ENCODE measurements at places on chromosomes 5 and 9.

GRCh38 chr5:79183617-79184016 is 52.3 kb upstream of the JMY start:
- DNase-seq, result no peak

GRCh38 chr5:36052538-36052937 is 14.1 kb downstream of the UGT3A2 start:
- DNase-seq, result no peak

DNA sequence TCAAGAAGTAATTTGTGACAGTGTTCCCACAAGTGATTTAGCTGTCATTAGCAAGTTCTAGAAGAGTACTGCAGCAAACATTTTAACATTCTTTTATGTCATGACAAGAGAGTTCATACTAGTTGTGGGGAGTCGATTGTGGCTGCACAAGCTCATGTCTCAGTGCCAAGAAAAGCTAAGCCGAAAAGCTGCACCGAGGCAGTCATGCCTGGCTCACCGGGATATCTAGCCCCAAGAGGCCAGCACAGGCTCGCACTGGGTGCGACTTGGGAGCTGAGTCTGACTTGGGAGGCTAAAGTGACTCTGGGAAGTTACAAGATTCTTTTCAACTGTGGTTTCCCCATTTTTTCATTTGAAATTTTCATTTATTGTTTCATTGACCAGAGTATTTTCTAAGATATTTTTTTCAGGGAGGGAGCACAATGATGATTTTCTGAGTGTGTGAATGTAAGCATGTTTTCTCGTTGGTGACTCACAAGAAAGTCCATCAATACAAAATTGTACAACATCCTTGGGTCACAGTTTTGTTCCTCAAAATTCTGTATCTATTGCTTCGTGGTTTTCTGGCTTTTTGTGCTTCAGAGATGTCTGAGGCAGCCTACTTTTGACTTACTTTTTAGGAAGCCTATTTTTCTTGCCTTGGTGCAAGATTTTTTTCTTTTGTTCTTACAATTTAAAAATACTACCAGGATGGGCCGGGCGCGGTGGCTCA is 18.7 kb downstream of the CAST start:
- DNase-seq, result no peak

DNA sequence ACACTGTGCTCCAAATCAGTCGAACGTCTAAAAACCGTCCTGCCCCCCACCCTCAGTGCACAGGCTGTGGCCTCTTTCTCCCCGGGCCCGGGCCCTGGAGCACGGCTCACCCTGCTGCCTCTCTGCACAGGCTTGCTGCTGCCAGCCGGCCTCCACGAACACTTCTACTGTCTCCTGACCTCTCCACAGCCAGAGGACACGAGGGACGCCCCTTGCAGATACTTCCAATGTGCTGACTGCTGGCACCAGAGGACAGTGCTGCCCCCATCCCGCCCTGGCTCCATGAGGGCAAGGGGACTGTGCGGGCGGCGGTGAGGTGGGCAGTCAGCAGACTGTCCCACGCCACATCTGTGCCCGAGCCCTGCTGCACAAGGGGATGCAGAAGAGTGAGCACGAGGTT is 174.8 kb downstream of the COL23A1 start:
- DNase-seq, result no peak

GRCh38 chr5:39214912-39215709 is 4.3 kb downstream of the FYB1 start:
- DNase-seq, result no peak

GRCh38 chr5:143516249-143516648 is 112.8 kb upstream of the NR3C1 start:
- DNase-seq, result no peak

- DNase-seq, result no peak
Measured at GRCh38 chr9:93059715-93060578, 1.4 kb downstream of the SUSD3 start.

GRCh38 chr5:56712895-56713591 is 102.3 kb upstream of the MAP3K1 start:
- DNase-seq, result no peak

DNA sequence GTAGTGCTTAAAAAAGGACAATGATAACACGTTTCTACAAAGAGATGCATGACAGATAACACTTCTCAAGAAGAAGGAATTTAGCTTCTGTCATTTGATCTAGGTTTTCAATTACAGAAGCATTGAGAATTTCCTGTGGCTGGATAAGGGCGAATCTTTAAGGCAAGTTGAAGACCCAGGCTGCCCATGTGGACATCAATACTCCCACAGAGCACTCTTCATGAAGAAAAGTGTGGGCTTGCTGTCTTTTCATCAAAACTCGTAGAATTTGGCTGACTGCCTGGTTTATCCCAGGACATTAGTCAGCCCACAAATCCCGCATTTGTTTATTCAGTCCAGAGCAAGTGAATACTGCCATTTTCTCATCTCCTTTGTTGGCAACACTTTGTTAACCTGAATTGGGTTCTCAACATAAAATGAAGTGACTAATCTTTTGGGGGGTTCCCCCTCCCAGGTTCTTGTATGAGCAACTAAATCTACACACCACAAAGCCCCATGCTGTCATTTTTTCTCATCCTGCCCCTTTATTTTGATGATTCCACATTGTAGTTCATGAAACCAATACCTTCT is 43.4 kb upstream of the CDKN2B start:
- no peak for DNase-seq

DNA sequence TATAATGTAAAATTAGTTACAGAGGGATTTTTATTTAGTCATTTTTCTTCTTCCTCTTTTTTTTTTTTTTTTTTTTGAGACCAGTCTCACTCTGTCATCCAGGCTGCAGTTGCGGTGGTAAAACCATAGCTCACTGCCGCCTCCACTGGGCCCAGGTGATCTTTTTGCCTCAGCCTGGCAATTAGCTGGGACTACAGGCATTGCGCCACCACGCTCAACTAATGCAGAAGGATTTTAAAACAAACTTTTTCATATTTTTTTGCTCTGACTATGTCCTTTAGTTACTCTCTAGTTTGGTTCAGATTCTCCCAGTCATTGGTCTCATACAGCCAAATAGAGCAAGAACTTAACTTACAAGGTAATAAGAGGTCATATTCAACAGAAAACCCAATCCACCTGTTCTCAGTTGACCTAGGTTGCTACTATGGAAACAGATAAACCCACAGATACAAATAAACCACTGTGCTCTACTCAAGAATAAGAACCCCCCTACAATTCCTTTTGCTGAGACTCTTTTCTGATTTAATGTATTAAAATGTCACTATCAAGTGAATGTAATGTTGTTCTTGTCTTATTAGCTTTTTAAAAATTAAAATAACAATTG is 50.1 kb upstream of the TTC39B start:
- DNase-seq, result no peak

DNA sequence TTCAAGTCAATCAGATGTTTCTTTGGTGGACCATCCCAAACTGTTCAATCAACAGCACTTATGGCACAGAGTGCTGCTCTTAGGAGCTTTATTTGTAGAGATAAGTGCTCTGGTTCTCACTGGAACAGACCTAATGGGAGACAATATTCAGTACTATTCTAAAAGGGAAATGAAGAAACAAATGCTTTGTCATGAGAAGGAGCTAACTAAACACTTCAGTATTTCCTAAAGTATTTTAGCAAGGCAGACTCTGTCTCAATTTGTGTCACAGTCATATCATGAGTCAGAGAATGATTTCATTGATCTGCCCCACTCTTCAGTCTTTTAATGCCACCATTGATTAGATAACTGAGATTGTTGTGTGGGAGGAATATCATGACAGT is 175.3 kb downstream of the SLF1 start:
- no peak for DNase-seq

- DNase-seq, result no peak
Measured at GRCh38 chr5:59503220-59503619, 390.3 kb downstream of the PDE4D start.

- no peak for DNase-seq
Measured at GRCh38 chr9:136455043-136456002, 15.7 kb upstream of the INPP5E start.

DNA sequence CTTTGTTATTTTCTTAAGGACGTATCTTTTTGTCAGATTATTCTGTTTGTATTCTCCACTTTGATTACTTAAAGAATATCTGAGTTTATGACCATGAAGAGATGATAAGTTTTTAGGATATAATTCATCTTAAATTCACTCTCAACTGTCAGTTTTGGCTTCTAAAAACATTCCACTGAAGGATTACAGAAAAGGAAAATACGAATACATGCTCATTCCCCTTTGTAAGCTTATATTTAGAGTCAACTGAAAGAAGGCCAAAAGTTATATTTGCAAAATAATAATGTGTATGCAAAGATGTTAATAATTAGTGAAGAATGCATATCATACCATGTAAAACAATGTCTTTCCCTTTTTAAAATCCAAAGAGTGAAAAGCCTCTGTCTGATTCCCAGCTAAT is 52.5 kb downstream of the ZNF474 start:
- no peak for DNase-seq

GRCh38 chr5:87120518-87121303 is 147.0 kb upstream of the RASA1 start:
- no peak for DNase-seq

- no peak for DNase-seq
Measured at GRCh38 chr5:88677943-88678769, 204.8 kb downstream of the MEF2C start.

Measured in stimulated activated CD8-positive, alpha-beta memory T cell treated with anti-CD3 and anti-CD28 coated beads, Interleukin-15, amount 100 ng/mL, for 24 hours (primary cell).